Hematopoietic multipotent progenitor cell (in vitro differentiated cells): ENCODE measurements at places on chromosomes 16 and 17.

- DNase-seq: no peak
These were observed 113.2 kb upstream of the TBX2 start for GRCh38 chr17:61286449-61286848.

DNA sequence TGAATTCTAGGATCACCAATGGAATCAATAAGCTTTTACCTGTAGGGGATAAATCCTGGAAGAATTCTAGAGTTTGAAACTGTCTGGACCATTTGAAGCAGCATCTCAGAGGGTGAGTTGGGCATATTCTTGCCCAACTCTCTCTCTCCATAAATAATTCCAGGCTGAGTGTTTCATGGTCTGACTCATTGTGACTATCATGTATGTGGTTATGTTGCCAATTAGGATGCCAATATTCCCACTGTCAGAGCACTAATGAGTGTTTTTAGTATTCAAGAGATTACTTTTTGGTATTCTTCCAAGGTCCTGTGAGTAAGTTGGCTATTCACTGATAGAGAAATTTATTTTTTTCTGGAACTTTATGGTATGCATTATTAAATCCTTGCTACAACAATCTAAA is 456.9 kb downstream of the TOX3 start:
- no peak for DNase-seq

DNA sequence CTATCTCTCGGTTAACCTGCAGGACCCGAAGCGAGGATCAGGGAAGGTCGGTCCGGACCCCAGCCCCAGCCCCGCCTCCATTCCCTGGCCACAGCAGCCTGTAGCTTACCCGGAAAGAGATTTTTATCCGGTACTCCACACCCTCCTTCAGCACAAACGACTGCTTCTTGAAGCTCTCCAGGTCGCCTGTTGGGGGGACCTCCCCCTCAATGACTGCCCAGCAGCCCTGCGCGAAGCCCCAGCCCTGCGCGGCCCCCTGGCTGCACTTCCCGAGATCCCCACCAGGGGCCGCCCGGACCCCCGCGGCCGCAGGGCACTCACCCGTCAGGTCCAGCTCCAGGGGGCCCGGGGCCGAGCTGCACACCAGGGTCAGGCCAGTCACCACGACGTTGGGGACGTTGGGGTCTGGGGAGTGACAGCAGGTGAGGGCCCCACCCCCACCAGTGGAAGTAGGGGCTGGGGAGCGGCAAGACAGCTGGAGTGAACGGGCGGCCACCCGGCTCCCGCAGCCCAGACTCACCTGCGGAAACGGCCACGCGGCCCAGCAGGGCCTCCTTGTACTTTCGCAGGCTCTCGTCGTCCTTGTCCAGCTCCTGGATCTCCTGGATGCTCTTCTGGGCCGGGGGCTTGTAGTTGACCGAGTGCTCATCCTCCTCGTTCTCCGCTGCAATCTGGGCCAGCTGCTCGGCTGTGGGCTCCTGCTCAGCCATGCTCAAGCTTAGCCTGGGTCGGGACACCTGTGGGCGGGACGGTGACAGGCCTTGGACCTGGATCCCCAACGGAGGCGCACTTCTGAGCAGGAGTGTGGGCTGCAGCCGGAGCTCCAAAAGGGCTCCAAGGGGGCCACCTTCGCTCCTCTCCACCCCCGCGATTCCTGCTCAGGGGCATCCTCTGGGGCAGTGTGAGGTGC is 1.7 kb downstream of the ARHGDIA start:
- peak; percentile 50 for DNase-seq

- peak; percentile 69 for DNase-seq
These were observed 668 bp downstream of the SPATA2L start for GRCh38 chr16:89700649-89701424.

DNA sequence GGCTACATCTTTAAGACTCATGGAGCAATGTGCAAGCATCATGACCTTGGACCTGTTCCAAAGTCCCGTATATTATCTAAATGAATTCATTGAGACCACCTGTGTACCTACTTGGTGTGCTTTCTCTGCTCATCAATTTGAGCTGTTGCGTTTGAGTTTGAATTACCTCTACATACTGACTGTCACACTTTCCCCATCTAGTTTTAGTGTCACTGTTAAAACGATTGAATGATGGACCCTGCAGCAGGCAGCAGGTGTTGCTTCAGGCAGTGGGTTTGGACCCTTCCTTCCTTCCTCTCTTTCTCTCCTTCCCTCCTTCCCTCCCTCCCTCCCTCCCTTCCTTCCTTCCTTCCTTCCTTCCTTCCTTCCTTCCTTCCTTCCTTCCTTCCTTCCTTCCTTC is 33.9 kb upstream of the ZKSCAN2 start:
- DNase-seq: no peak
